Forelimb muscle (tissue), 1 donor: ENCODE measurements at places on chromosomes 13 and 19. TPM values are rescaled to one million over a fixed set of nuclear protein-coding genes. Genes with fewer than 3 reads are reported as not detected.

GRCh38 chr13:45828256-45828968 is 23.1 kb downstream of the SIAH3 start:
- no peak for DNase-seq

DNA sequence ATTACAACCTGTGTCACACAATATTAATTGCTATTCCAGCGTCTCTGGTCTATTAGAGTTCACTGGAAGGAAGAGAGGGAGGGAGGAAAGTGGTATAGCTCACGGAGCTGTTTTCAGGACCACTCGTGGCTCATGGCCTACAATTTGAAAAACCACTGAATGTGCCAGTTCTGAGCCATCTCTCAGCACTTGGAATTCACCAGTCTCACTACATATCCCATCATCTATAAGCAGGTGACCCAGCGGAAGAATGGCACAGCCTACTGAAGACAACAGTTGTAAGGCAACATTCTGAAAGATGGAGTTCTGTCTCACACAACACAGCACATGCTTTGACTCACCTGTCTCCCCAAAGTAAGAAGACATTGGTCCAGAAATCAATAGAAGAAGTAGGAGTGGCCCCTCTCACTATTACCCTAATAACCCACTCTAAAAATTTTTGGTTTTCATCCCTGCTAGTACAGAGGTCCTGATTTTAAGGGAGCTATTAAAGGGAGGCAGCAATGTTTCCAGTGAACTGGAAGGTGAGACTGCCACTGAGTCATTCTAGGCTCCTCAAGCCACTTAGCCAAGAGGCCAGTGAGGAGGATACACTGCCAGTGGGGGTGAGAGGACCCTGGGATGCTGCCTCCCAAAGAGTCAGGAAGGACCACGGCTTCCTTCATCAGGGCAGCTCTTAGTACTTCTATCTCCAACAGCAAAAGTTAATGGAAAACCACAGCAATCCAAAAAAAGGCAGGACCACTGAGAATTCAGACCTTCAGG is 50.0 kb upstream of the DOCK9 start:
- DNase-seq = no peak

DNA sequence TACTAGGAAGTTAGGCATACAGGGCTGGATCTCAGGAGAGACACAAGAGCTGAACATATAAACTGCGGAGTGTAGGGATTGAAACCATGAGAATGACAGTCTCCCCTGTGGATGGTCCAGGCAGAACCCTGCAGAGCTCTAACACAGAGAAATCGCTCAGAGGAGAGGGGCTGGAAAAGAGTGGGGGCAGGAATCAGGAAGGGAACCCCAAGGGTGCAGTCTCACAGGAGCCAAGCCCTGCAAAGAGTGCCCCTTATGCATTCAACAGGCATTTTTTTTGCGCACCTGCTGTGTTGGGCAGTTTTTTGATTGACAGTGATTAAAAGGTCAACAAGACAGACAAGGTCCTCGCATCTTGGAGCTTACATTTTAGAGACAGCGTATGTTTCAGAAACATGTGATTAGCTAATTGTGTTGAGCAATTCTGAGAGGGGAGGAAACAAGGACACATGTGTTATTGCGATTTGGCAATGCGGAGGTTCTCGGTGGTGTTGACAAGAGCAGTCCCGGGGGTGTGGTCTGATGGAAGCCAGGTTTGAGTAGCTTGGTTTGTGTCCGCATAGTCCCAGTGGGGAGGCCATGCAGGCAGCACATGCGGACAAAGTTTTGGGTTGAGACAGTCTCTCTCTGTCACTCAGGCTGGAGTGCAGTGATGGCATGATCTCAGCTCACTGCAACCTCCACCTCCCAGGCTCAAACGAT is 182.6 kb upstream of the IRS2 start:
- no peak for DNase-seq

- DNase-seq = no peak
Observed at GRCh38 chr13:65789815-65790214, 1440.3 kb downstream of the PCDH9 start.

- no peak for DNase-seq
Observed at GRCh38 chr19:2286402-2287140, 4.6 kb upstream of the PEAK3 start.

DNA sequence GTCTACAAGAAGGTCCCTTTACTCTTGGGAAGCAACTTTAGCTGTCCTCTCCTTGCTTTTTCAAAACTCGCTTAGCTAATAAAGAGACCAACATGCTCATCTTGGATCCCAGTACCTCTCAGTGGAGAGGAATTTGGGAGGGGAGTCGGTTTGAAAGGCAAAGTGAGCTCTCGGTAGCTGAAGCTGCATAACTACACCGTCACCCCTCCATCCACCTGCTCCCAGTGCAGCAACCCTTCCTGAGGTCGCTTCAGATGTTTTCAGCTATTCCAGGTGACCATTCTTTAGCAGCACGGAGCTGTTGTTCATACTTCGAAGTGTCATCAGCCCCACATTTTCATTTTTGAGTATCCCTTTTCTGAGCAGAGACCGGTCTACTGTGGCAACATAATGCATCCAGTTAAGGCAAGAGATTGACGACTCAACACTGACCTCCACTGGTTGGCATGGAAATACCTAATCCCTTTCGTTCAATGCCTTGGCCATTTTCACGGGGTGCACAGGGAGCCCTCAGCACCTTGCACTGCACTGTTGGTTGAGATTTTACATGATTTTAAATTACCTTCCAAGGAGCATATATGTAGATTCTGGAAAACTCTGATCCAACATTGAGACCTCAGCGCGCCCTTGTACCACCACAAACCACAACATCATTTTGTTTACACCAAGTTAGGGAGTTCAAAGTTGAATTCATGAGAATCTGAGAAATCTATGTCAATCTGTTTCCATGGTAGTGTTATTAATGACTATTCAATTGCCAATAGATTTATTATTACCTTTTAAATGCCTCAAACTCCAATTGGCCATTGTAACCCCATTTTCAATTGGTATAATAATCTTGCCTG is 42.2 kb downstream of the DLEU7 start:
- DNase-seq = peak; percentile 76

- no peak for DNase-seq
Observed at GRCh38 chr13:107241381-107241780, 673.4 kb upstream of the ARGLU1 start.

DNA sequence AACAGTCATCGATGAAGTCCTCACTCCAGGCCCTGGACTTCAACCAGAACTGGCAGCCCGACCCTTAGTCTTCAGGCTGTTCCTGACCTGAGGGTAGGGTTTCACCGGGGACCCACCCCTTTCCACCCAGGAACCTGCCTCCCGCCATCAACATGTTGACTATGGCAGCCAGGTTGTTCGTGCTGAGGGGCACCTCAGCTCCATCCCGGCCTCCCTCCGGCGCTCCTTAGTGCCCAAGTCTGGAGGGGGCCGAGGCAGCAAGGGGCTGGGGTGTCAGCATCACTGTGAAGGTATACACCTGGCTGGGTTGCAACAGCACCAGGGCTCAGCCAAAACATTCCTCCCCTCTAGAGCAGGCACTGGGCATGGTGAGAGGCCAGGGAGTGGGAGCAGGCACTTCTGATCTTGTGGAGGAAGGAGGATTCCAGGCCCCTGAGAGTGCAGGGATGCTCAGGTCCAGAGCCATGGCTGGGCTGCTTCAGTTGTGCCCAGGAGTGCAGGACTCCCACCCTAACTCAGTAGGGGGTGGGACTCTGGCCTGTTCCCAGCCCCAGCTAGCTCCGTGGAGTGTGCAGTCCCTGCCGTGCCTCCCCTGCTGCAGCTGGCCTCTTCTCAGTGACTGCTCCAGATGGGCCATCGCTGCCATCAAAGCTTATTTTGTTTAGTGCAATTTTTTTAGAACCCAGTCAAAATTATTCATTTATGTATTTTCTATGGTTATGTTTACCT is 1445.9 kb downstream of the PCDH9 start:
- no peak for DNase-seq

- no peak for DNase-seq
Observed at GRCh38 chr13:108257248-108257647, 12.3 kb upstream of the TNFSF13B start.

GRCh38 chr19:40371802-40372122 is 18.2 kb downstream of the HIPK4 start:
- no peak for DNase-seq

GRCh38 chr19:8320564-8321066 is 560 bp downstream of the NDUFA7 start:
- DNase-seq = no peak

DNA sequence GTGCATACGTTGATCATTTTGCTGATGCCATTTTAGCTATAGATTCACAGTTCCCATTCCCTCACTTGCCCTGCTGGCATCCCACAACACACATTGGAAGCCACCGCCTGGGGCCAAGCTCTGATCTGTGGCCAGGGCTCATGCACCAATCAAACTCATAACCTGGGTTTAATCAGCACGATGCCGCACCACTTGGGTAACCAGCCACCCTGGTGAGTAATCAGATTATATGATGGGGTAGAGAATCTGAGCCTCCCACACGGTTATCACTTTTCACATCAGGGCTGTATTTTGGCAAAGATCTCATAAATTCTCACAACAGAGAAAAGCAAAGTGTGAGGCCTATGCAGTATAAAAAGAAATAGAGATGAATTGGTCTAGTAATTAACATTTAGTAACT is 66.0 kb upstream of the TNFRSF19 start:
- DNase-seq = no peak

- no peak for DNase-seq
Observed at GRCh38 chr19:40348961-40349507, 539 bp downstream of the PLD3 start.

ZNF491 gene
- polyA plus RNA-seq = 3.5 TPM

KDELR1 gene
- polyA plus RNA-seq = 109 TPM

UBAC2 gene
- polyA plus RNA-seq = 97.0 TPM

BIVM gene
- 30.2 TPM for polyA plus RNA-seq

ZSWIM9 gene
- 4.5 TPM for polyA plus RNA-seq

RASAL3 gene
- polyA plus RNA-seq = 0.90 TPM
